Left renal pelvis (tissue), 4 donors: ENCODE measurements at places on chromosomes 6 and 20.

- no peak for DNase-seq
Measured at GRCh38 chr6:10884245-10884972, 2.4 kb upstream of the SYCP2L start.

DNA sequence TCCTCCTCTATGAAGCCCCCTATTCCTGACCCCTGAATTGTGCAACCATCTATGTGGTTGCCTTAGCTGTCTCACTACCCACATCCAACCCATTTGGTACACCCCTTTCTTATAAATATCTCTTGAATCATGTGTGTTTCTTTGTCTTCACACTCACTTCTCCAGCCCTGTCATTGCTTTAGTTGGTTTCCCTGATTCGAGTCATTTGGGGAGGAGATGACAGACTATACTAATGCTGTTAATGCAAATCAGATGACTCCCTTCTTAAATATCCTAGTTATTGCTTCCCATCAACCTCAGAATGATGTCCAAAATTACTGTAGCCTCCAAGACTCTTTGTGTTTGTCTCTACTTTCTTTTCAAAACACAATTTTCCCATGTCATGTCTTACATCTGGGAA is 23.0 kb downstream of the SLC35D3 start:
- DNase-seq = no peak

DNA sequence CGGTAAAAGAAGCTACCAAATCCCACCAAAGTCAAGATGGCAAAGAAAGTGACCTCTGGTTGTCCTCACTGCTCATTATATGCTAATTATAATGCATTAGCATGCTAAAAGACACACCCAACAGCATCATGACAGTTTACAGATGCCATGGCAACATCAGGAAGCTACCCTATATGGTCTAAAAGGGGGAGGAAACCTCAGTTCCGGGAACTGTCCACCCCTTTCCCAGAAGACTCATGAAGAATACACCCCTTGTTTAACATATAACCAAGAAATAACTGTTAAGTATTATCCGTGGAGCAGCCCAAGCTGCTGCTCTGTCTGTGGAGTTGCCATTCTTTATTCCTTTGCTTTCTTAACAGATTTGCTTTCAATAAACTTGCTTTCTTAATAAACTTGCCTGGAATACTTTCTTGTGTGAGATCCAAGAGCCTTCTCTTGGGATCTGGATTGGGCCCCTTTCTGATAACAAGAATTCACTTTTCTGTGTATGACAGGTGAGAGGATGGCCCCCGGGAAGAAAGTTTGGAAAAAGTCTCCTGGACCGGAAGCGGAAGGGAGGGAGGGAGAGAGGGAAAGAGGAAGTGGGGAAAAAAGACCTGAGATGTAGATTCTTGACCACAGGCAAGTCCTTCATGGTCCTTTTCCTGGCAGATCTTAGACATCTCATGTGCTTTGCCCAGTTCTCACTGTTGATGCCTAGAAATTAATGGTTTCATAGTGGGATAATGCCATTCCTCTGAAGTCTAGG is 146.7 kb upstream of the ID4 start:
- no peak for DNase-seq

GRCh38 chr6:158060455-158061360 is 79.0 kb downstream of the SYNJ2 start:
- peak; percentile 59 for DNase-seq

GRCh38 chr6:169838346-169839028 is 87.1 kb downstream of the ERMARD start:
- no peak for DNase-seq

DNA sequence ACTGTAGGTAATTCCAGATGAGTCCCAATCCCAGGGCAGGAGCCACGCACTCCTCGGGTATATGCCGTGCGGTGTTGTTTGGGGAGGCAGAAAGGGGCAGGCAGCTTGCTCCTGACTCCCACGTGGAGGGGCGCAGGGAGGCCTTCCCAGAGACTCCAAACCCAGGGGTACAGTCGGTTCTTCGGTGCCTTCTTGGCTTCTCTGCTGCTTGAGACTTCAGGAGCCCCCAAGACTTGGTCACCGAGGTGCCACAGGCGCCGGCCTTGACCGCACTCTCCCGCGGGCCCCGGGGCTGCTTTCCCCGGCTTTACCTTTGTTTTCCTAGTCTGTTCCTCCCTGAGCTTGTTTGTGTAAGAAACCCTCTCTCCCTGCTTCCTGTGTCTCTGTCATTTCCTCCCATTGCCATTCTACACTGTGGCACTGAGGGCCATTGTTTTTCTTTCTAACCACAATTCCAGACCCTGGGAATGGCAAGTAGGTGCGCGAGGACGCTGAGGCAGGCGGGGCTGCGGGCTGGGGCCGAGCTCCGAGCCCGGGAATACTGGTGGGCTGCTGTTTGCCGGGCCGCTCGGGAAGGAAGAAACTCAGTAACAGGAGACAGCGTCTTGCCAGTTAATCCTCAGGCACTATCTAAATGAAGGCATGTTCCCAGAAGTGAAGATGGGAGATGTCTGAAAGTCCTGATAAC is 215.6 kb upstream of the HEY2 start:
- DNase-seq = no peak

- no peak for DNase-seq
Measured at GRCh38 chr6:147585256-147585655, 76.8 kb downstream of the SAMD5 start.

DNA sequence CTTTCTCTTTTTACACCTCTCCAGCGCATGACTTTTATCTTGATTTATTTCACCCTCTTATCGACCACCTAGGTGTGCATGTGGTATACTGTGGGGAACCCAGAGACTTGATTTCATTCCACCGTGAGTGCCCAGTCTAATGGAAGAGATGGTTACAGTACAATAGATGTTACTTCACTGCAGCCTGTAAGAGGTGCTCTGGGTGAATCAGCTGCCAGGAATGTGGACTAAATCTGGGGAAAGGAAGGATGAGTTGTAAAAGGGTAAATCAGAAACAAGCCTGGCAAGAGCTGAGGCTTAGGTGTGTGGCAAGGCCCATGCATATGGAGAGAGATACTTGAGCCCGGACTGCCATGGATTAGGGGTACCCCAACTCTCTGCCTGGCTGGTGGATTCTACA is 7.4 kb downstream of the STK35 start:
- DNase-seq = no peak
